WTC11 (cell line): ENCODE measurements at places on chromosomes 7 and 10.
A peak's percentile ranks its signal among the peaks of the same experiment; 100 is the strongest.

DNA sequence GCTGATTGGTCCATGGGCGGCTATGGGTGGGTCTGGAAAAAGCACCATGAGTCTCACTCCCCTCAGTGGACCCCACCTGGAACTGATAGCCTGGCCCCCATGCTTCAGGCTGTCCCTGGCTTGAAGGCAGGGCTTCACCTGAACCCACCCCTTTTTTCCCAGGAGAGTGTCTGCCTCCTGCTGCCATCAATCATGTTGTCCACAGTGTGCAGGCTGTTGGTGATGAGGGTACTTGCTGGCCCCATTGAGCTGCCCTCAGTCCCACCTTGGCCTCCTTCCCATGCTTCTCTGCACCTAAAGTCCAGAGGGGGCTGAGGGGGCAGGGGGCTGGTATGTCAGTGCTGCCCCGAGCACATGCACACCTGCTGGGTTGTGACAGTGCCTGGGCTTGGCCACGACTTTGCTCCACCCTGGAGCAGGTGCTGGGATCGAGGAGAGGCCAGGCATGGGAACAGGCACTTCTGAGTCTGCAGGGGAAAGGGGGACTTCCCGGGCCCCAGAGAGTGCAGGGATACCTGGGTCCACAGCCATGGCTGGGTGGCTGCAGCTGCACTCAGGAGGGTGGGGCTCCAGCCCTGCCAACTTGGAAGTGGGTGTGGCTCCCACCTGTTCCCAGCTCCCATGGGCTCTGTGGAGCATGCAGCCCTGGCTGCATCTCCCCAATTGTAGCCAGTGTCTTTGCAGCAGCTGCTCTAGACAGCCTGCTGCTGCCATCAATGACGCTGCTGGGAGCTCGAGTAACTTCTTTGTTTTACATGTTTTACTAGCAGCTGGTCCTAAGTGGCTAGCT, 56.9 kb downstream of the ADK start:
- peak; percentile 47 for DNase-seq

DNA sequence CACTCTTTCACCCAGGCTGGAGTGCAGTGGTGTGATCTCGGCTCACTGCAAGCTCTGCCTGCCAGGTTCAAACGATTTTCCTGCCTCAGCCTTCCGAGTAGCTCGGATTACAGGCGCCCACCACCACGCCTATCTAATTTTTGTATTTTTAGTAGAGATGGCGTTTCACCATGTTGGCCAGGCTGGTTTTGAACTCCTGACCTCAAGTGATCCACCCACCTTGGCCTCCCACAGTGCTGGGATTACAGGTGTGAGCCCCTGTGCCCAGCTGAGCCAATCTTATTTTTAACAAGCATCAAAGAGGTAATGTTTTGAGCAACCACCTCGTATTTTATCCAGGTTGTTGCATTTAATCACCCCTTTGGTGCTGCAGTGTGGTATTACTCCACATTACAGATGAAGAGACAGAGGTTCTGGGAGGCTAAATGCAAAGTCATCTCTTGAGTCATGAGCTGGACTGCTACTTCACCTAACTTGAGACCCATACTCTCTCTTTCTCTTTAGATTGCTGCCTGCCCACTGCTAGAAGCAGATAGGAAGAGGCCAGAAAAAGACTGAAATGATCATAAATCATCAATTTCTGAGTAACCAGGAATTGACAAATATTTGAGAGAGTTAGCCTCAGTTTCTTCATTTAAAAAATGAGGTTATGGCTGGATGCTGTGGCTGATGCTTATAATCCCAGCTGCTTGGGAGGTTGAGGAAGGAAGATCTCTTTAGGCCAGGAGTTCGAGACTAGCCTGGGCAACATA, 116.2 kb downstream of the CAMK1D start:
- no peak for DNase-seq

DNA sequence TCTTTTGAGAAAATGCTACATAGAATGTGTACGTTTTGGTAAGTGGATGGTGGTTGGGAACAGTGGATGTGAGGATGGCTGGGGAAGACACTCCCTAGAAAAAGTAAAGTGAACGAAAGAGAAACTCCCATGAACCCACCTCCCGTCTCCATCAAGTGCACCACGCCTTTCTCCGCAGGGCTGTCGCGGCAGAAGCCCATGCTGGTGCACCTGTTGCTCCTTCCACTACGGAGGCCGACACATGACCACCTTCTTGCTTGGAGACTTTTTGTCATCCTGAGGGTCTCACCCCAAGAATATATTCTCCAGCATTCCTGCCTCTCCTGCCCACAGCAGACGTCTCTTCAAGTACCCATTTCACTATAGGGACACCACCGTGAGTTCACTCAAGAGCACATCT, 630.4 kb upstream of the PFKP start:
- no peak for DNase-seq

DNA sequence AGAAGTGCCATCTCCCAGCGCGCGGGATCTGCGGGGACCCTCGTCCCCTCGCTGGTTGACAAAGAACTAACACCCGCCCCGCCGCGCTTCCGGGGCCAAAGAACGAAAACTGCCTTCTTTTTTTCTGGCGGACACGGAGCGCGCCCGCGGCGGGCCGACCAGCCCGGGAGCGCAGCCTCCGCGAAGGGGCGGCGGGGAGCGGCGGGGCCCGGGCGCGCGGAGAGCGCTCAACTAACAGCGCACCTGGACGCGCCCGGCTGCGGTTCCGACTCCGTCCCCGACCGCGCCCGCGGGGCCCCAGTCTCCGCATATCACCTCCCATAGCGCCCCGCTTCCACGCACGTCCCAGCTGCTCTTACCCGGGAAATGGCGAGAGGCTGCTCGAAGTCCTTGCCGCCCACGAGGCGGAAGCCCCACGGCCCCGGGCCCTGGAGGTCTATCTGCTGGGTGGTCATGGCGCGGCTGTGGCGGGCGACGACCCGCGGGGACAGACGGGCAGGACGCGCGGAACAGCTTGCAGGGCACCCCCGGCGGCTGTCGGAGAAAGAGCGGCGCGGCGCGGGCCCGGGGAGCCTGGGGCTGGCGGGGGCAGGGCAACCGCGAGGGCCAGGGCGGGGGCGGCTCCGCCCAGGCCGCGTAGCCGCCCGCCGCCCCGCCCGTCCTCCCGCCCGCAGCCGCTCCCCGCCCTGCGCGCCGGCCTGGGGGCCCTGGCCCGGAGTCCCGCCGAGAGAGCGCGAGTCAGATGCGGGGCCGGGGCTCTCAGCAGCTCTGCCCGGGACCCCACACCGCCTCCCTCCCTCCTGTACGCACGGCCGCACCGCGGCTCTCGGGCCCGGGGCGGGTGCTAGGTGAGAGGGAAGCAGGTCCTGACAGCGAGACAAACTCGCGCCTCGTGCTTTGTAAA, at the start of gene PDLIM1:
TSS of gene PDLIM1 (minus strand) at position 543 of the 904 bp plus-strand sequence. CDS start at position 455, 88 bp downstream.
- DNase-seq = peak; percentile 71

GRCh38 chr7:5230265-5231067, 40.4 kb downstream of the WIPI2 start:
- no peak for DNase-seq

DNA sequence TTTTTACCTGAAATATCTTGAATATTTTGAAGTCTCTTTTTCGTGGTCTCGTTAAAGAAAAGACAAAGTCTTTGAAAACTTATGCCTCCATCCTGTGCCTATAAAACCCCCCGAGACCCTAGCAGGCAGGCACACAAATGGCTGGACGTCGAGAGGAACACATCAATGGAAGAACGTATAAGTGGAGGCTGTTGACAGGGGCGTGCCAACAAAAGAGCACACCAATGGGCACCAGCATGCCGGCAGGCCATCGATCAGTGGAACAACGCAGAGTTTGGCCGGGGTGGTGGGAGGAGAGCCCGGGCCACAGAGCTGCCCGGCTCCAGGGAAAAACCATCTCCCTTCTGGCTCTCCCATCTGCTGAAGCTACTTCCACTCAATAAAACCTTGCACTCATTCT, 24.7 kb downstream of the ENKUR start:
- no peak for DNase-seq

DNA sequence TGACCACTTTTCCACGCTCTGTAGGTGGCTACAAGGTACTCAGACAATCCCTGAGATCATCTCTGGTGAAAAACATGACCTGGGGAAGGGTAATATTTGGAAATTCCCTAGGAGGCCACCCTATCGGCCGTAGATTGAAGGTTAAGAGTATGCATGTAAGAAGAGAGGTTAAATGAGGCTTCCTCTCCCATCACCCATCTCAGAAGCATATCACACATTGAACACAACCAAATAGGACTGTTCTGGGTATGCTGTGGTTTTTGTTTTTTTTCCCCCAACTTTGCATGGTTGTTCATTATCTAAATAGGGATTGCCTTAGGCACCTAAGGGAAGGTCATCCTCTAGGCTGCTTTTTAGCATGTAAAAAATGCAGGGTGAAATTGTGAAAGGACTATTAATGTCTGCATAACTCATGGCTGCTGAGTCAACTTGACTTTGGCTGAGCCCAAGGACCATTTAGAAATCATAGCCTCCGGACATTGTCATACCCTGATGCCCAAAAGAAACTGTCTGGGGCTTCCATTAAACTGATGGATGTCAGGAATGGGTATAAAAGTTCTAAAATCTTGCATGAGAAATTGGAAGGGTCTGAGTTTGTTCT, 24.7 kb upstream of the ST8SIA6 start:
- DNase-seq = no peak

DNA sequence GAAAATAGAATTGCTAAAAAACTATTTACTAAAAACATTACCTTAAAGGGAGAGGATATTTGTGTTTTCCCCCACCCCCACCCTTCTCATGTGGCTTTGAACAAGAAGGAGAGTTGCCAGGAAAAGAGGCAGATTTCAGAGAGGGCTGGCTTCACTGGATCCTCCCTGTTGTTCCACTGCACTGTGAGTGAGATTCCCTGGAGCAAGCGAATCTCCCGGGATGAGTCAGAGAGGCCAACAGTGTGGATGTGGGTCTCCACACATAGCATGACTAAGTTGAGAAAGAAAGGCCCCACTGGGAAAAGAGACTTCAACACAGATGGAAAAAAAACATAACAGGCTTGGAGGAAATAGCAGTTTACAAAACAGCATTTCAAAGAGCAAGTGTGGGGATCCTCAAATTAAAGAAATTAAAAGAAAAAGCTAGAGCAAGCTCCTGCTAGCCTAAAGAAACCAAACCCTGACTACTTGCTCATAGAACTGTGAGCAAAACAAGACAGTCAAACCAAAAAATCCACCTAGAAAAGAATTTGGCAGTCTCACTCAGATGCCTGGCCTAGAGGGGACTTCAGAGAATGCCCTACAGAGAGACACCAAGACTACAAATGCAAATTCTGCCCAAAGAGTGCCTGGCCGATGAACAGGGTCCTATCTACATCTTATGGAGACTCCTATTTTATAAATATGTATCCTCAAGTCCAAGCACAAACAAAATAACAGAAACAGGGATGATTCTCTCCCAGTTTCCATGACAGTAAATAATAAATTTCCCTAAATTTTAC, 3.4 kb downstream of the CAV1 start:
- DNase-seq = no peak
